ENCODE measurements at places on chromosomes 2 and 18. TPM values are rescaled to one million over a fixed set of nuclear protein-coding genes. Genes with fewer than 3 reads are reported as not detected.

Gene PTCD3
- total RNA-seq = 125 TPM

Gene PAX3
- not detected for total RNA-seq

Gene AQP12B
- total RNA-seq = not detected

Gene PROC
- not detected for total RNA-seq

Gene SRD5A2
- 0.65 TPM for total RNA-seq

All from ureter (tissue), 1 donor.